ENCODE measurements at places on chromosomes 12 and 14.
A peak's percentile ranks its signal among the peaks of the same experiment; 100 is the strongest.

DNA sequence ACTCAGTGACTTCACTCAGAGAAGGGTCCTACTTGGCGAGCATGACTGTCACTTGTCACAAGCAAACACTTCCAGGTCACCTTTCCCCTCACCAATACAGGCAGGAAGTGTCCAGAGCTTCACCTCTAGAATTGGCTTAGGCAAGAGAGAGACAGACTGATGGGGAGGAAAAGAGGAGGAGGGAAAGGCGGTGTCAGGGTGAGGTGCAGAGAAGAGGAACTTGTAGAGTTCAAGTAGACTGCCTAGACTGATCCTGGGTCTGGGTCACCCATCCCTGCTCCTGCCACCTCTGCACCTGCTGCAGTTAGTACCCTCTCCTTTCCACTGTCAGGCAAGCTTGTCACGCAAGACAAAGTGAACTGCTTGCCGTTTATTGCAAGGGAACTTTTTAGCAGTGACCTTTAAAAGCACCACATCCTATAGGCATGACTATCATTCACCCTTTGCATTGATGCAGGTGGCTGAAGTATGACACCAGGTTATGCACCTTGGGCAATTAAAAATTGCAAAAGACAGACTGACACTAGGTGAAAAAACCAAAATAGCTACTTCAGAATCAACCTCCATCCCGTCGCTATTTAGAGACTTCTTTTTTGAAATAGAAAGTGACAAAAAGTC lies 292.4 kb downstream of the SYT1 start:
- no peak for DNase-seq

DNA sequence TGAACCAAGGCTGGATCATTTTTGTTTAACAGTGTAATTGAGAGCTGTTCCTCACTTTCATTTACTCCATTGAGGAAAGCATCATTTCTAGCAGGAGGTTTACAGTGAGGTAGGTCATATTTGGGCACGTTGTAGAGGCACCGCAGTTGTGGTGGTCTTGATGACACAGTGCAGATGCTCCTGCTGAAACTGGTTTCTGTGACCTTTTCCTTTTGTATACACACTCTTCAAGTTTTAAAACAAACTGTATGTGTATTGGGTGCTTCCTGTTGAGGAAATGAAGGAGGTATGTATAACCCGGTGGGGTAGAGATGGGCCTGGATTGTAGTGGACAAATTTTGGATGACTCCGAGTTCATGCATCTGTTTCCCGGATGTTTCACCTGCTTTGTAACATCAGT lies 456.3 kb upstream of the RGS6 start:
- DNase-seq = no peak

DNA sequence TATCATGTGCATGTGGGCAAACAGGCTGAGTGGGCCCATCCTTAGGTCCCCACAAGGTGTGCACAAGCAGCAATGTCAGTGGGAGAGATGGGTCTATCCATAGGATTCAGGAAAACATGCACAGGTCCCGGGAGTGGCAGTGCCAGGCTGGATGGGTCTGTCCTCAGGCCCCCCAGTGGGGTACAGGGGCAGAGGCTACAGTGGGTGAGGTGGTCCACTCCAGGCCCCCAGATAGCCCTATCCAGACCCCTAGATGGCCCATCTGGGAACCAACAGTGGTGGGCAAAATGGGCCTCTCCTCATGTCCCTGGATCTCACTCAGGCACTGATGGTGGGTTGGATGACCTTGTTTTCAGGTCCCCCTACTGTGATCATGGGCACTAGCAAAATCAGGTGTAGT lies 277.8 kb upstream of the SYT1 start:
- no peak for DNase-seq

- no peak for DNase-seq
These were observed 40.3 kb upstream of the NUAK1 start for GRCh38 chr12:106179086-106179485.

GRCh38 chr12:12954878-12955625 lies 3.1 kb upstream of the GPRC5D start:
- no peak for DNase-seq

GRCh38 chr12:125069616-125070015 lies 4.4 kb downstream of the AACS start:
- no peak for DNase-seq

- DNase-seq = no peak
These were observed 197.6 kb downstream of the PHETA1 start for GRCh38 chr12:111171345-111171744.

GRCh38 chr12:101441461-101442224 lies 33.5 kb upstream of the SPIC start:
- DNase-seq = peak; percentile 45

All from inflammatory macrophage (primary cell).